ENCODE measurements at places on chromosomes 1 and 21.

- no peak for DNase-seq
Measured at GRCh38 chr1:53411541-53412152, 47.6 kb upstream of the DMRTB1 start.

- peak; percentile 65 for DNase-seq
Measured at GRCh38 chr1:214581785-214582184, 21.2 kb upstream of the CENPF start.

GRCh38 chr1:102151242-102151641 lies 154.5 kb upstream of the OLFM3 start:
- no peak for DNase-seq

GRCh38 chr1:176717066-176717750 lies 254.2 kb downstream of the PAPPA2 start:
- no peak for DNase-seq

GRCh38 chr1:9420835-9421532 lies 118.3 kb upstream of the SLC25A33 start:
- no peak for DNase-seq

- DNase-seq: no peak
Measured at GRCh38 chr1:159015440-159015909, 5.8 kb downstream of the IFI16 start.

DNA sequence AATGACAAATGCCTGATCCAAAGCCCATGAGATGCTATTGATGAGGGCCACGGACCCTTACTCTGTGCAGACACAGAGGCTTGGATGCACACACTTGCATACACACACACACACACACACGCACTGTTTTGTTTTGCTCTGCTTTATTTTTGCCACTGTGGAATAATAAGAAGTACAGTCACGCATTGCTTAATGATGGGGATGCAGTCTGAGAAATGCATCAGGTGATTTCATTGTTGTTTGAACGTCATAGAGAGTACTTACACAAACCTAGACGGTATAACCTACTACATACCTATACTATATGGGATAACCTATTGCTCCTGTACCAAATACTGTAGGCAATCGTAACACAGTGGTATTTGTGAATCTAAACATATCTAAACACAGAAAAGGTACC lies 104.4 kb downstream of the RHOU start:
- DNase-seq: no peak

DNA sequence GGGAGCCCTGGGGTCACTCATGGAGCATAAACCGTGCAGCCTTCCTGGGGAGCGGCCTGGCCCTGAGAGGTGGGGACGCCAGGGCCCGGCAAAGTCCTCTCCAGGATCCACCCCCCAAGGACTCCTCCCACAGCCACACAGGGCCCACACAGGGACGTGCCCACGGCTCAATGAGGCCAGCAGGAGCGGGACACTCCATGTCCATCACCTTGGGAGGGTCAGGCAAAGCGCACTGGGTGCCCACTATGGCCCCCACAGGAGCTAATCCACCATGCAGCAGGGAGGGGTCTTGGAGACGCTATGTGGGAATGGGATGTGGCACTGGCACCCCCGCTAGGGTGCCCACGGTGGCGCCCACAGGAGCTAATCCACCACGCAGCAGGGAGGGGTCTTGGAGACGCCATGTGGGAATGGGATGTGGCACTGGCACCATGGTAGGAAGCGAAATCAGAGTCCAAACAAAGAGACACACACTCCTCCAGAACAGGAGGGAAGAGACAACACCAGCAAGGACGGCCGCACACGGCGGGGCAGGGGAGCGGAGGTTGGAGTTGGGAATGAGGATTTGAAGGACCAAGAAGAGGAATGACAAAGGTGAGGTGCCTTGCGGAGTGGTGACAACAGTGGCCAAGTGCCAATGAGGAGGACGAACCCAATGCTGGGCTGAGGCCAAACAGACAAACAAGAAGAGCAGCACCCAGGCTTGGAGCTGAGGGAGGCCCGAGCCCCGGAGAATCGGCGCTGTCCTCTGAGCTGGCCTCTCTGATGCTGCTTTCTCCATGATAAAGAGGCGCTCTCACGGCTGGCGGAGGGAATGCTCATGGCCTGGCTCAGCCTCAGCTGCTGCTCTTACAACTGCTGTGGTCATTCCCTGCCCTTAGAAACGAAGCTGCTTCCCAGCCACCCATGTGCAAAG lies 18.1 kb upstream of the SLC19A1 start:
- no peak for DNase-seq

GRCh38 chr1:153592748-153593147 lies 20.2 kb downstream of the S100A16 start:
- DNase-seq: peak; percentile 34

- DNase-seq: no peak
Measured at GRCh38 chr1:234589854-234590620, 19.9 kb downstream of the IRF2BP2 start.

DNA sequence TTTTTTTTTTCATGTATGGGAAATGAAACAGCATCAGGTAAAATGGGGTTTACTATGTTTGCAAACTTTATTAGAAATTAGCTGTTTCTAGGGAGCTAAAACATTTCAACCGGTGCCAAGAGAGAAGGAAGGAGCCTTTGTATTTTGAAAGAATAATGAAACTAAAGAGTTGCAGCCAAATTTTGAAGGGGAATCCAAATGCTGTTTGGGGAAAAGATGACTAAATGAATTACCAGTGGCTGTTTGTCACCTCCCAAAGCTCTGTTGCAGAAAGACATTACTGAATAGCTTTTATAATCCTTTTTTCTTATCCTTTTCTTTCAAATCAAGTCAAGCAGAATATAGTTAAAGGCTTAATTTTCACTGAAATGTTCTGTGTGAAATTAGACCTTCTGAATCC lies 591.3 kb upstream of the ADGRL2 start:
- no peak for DNase-seq

- DNase-seq: no peak
Measured at GRCh38 chr21:37792046-37792445, 124.2 kb downstream of the KCNJ6 start.

DNA sequence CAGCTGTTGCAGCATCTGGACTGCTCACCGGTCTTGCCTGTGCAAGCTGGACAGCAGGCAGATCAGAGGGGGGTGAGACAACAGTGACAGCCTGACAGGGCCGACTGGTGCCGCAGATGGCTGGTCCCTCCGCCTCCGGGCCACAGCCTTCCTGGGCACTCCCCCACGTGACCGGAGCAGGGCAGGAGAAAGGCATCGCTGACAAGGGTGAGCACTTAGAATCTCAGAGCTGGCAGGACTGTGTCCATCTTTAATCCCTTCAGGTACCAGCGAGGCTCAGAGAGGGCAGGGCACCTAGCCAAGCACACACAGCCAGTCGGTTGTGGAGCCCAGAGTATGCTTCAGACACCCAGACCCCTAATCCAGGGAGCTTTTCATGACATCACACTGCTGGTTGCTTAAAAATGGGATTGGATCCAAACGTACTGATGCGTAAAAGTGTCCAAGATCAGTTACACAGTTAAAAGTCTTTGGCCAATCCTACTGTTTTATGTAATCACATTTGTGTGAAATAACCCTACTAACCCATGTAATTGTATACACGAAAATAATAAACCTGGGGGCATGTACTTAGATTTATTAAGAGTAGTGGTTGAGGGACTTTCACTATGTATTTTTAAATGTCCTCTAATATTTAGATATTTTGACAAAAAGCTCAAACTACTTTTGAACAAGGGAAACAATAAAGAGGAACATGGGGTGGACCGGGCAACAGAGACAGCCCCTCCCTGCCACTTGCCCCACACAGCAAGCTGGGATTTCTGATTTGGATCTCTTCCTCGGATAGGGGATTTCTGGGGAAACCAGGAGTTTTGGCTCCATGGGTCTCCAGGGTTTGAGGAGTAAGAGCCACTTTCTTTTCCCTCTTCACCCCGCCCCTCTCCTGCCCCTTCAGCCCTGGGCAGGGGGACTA lies 758 bp upstream of the CNTN2 start:
- DNase-seq: peak; percentile 82

- DNase-seq: no peak
Measured at GRCh38 chr1:2520806-2521205, 5.6 kb downstream of the PANK4 start.

All from NCI-H69 (cell line).